ENCODE measurements at places on chromosomes 12 and 14. TPM values are rescaled to one million over a fixed set of nuclear protein-coding genes. Genes with fewer than 3 reads are reported as not detected.
A peak's percentile ranks its signal among the peaks of the same experiment; 100 is the strongest.

DNA sequence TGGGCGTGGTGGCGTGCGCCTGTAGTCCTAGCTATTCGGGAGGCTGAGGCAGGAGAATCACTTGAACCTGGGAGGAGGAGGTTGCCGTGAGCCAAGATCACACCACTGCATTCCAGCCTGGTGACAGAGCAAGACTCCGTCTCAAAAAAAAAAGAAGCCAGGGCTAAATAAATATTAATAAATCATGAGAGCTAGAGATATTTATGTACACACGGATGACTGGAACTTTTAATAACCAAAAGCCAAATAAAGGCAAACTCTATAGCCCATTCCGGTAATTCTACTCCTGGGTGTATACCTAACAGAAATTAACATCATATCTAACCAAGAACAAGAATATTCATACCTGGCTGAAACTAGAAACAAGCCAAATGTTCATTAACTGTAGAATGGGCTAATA lies 7.7 kb upstream of the TRAFD1 start:
- peaks cover 9% of the 10 kb centered on the region for H3K4me1 ChIP-seq
- no peak for DNase-seq
- H3K36me3 ChIP-seq = peaks cover 2% of the 10 kb centered on the region
- peaks cover 5% of the 10 kb centered on the region for H3K27me3 ChIP-seq
- H3K4me3 ChIP-seq = no peak overlapping the region
- no peak overlapping the region for H3K27ac ChIP-seq

GRCh38 chr14:89178800-89179535 lies 238.1 kb downstream of the FOXN3 start:
- H3K27ac ChIP-seq = no peak overlapping the region
- H3K4me1 ChIP-seq = peaks cover 25% of the 10 kb centered on the region
- H3K27me3 ChIP-seq = no peaks in the 10 kb centered on the region
- no peak overlapping the region for H3K4me3 ChIP-seq

DNA sequence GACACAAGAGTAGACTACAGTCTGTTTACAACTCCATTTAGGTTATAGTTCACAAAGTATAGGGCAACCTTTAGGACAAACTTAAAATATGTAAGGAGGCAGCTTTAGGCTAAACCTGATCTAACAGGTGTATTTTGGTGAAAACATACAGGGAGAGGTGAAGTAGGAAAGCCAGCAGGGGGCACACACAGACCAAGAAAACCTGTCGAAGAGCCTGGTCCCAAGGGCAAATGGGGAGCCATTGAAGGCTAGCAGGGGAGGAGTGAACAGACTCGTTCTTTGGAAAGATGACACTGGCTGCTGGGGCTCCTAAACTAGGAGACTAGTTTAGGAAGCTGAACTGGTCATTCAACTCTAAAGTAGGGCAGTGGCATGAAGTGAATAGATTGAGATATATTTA lies 138.8 kb upstream of the WSCD2 start:
- no peak overlapping the region for H3K4me3 ChIP-seq
- peaks cover 25% of the 10 kb centered on the region for H3K27me3 ChIP-seq
- peak; percentile 34 for DNase-seq
- no peaks in the 10 kb centered on the region for H3K36me3 ChIP-seq
- no peak overlapping the region for H3K27ac ChIP-seq

- H3K4me3 ChIP-seq = no peak overlapping the region
- no peak for DNase-seq
Measured at GRCh38 chr14:54776361-54777001, 126.1 kb downstream of the GCH1 start.

DNA sequence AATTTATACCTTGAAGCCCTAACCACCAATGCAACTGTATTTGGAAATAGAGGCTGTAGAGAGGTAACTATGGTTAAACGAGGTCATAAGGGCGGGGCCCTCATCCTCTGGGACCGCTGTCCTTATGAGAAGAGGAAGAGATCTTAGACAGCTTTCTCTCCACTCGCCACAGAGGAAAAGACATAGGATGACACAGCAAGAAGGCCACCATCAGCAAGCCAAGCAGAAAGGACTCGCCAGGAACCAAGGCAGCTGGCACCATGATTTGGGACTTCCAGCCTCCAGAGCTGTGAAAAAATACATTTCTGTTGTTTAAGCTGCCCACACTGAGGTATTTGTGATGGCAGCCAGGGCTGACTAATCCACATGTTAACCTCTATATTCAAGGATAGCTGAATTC lies 30.4 kb upstream of the BCAT1 start:
- no peaks in the 10 kb centered on the region for H3K36me3 ChIP-seq
- H3K4me3 ChIP-seq = no peak overlapping the region

GRCh38 chr14:76256545-76256944 lies 104.8 kb downstream of the GPATCH2L start:
- DNase-seq = no peak
- no peaks in the 10 kb centered on the region for H3K4me1 ChIP-seq
- H3K4me3 ChIP-seq = no peak overlapping the region
- peaks cover 12% of the 10 kb centered on the region for H3K27me3 ChIP-seq

GRCh38 chr12:41242603-41243002 lies 54.5 kb downstream of the PDZRN4 start:
- no peak overlapping the region for H3K27ac ChIP-seq
- peaks cover 3% of the 10 kb centered on the region for H3K4me1 ChIP-seq
- DNase-seq = no peak
- no peaks in the 10 kb centered on the region for H3K36me3 ChIP-seq
- no peak overlapping the region for H3K4me3 ChIP-seq

DNA sequence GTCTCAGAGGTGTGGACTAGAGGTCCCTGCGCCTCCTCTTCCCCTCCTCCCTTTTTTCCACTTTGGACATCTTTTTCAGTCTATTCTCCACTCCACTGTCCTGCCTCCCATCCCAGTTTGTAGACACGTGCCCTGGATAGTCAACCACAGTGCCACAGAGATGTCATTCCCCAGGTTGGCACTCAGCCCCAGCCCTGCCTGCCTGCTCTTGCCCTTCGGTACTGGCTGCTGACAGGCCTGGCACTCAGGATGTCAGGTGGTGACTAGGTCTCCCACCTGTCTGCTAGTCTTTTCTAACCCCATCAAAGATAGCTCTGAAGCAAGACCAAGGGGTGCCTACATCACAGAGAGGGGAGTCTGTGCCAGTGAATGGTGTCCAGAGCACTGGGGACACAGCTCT lies 15.8 kb downstream of the KRT71 start:
- peaks cover 4% of the 10 kb centered on the region for H3K36me3 ChIP-seq
- no peak overlapping the region for H3K27ac ChIP-seq
- peaks cover 2% of the 10 kb centered on the region for H3K4me1 ChIP-seq
- peaks cover 19% of the 10 kb centered on the region for H3K27me3 ChIP-seq
- no peak overlapping the region for H3K4me3 ChIP-seq

The SLC10A1 gene
- total RNA-seq = not detected

The MSI1 gene
- not detected for total RNA-seq

The ZDHHC22 gene
- not detected for total RNA-seq

The ACVRL1 gene
- total RNA-seq = not detected
